ENCODE measurements at places on chromosomes 11 and 22.

DNA sequence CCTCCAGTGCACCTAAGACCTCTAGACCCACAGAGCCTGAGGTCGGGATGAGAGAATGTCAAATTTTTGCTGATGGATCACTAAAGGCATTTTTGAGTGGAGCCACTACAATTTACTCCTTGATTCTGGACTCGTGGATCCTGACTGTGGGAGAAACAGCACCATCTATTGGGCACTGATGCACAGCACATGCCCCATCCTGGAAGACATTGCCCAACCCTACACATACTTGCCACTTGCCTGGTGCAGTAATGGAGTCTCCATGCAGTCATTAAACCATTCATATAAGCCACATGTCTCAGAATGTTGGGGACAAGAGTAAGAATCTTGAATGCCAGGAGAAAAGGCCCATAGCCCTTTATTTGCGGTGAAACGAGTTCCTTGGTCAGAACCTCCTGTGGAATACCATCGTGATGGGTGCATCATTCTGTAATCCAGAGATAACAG is 103.9 kb downstream of the GGTLC2 start:
- DNase-seq, result no peak

DNA sequence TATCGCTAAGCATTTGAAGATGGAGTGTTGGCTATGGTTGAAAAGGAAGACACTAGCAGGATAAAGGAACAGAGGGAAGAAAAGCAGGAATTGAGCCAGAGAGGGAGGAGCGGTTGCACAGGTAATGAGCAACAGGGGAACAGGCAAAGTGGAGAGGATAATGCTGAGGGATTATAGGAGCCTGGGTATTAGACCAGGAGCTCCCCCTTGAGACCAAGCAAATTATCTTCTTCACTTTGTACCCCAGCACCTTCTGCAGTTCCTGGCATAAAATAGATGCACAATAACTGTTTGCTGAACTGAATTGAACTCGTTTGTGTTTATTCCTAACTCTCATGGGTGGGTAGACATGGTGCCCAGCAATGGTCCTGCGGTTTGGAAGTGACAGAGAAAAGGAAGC is 54.6 kb upstream of the OR5P2 start:
- no peak for DNase-seq

DNA sequence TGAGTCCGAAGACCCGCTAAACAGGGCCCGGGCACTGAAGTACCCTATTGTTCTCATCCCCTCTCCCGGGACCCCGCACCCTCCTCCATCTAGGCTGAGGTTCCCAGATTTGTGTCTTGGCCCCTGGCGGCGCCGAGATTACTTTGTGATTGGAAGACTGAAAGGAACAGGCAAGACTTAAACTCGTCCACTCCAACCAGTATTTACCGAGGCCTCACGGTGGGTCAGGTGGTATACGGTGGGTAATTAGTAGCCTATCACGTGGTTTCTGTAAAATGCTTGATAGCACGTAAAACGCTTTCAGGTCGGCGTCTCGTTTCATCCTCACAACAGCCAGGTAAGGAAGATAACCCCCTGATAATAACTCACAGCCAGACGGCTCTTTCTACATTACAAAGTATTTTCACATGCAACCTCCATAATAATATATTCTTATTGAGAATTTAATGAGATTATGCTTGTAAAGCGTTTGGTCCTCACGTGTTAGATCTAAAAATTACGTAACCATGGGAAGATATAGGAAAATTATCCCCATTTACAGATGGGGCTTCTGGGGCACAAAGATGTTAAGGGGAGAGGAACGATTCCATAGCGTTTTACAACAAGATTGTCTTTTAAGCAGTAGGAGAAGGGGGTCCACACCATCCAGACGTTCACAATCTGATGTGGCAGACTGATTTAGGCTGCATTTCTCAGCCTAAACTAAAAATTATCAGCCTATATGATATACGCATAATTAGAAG is 642 bp upstream of the PIK3C2A start:
- no peak for DNase-seq

GRCh38 chr11:83070044-83070701 is 1.5 kb downstream of the RAB30 start:
- no peak for DNase-seq

Measured in BJ (cell line).